Right renal cortex interstitium (tissue), 3 donors: ENCODE measurements at places on chromosomes 1 and 21.

GRCh38 chr21:28885853-28886177, 106.9 kb downstream of the LTN1 start:
- no peak for DNase-seq

DNA sequence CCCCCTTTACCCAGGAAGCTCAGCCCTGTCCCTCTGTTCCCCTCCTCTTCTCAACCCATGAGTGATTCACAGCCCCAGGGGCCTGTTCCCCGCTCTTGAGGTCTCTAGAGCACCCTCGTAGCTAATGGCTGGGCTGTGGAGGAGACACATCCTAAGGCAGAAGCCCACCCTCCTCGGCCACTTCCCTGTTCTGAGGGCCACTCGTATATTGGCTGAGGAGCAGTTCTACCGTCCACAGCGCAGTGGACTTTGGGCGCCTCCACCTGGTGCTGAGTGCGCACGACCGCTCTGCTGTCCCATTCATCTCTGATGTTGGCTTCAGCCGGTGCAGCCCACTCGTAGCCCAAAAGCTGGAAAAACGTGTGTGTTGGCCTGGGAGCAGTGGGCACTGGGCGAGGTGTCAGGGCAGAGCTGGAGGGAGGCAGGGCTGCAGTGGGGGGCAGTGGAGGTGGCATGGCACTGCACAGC, 24.5 kb upstream of the PKP1 start:
- DNase-seq: no peak

- no peak for DNase-seq
Observed at GRCh38 chr1:244239261-244239770, 188.2 kb downstream of the ZBTB18 start.

DNA sequence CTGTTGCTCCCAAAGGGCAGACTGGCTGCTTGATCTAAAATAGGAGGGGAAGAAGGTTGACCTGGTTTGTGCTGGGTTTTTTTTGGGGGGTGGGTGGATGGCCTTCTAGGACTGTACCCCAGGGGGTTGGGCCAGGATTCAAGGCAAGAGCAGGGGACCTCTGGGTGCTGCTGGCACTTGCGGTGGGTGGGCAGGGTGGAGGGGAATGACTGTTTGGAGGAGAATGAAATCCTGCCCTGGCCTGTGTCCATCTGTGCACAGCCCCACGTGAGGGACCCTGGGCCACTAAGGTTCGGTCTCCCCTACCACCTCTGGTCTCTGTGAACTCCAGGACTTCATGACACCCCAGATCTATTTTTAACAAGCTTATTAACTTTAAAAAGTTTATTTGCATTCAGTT, 414.2 kb downstream of the PTPRU start:
- no peak for DNase-seq

DNA sequence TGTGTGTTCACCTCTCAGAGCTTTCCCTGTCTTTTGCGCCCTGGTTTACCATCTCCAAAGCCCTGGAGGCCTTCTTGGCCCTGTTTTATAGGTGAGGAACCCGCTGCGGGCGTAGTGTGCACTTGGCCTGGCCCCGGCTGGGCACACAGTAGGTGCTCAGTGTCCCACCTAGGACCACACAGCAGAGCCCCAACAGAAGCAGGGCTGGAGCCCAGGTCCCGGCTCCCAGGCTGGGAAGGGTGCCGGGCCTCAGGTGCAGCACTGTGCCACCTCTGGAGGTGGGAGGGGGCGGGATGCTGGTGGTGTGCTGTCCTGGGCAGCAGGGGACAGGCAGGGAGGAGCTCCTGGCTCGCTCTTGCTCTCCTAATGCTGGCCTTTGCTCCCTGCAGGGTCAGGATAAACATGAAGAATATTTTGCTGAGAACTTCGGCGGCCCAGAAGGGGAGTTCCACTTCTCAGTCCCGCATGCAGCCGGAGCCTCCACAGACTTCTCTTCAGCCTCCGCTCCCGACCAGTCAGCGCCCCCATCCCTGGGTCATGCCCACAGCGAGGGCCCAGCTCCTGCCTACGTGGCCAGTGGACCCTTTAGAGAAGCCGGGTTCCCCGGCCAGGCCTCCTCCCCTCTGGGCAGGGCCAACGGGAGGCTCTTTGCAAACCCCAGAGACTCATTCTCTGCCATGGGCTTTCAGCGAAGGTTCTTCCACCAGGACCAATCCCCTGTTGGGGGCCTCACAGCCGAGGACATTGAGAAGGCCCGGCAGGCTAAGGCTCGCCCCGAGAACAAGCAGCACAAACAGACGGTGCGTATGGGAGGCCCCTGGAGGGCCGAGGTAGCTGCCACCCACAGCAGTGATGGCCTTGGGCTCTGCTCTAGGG, 24.8 kb downstream of the COQ8A start:
- no peak for DNase-seq

DNA sequence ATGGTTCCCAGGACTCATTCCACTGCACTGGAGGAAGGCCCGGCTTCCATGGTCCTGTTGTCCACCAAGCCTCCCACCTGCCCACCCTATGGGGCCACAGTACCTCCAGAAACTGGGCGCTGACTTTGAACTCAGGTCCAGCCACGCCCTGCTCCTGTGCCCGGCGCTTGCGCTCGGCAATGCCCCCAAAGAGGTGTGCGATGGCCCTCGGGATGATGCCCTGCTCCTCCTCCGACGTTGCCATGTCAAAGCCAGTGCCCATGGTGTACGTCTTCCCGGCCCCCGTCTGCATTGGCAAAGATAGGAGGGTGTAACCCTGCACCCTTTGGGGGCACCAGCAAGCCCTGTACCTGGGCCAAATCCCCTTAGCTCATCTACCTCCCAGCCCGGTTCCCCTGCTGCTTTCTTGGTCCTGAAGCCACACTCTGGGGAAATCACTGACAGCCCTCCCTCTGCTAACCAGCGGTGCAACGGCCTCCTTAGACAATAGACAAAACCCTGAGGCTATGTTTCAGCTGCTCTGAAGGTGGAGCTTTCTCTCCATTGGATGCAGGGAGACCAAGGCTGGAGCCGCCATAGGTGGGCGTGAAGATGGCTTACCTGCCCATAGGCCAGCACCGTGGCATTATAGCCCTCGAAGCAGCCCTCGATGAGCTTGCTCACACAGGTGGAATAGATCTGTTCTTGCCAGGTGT, 14.7 kb downstream of the KIF21B start:
- DNase-seq: no peak

GRCh38 chr1:183883623-183884022, 78.7 kb downstream of the RGL1 start:
- no peak for DNase-seq
